Occipital lobe (tissue), 3 donors: ENCODE measurements at places on chromosomes 13 and 19.
A peak's percentile ranks its signal among the peaks of the same experiment; 100 is the strongest.

GRCh38 chr13:79423801-79424642 is 18.0 kb upstream of the RBM26 start:
- no peak for DNase-seq

GRCh38 chr19:33794683-33795369 is 1.8 kb upstream of the KCTD15 start:
- DNase-seq: no peak

DNA sequence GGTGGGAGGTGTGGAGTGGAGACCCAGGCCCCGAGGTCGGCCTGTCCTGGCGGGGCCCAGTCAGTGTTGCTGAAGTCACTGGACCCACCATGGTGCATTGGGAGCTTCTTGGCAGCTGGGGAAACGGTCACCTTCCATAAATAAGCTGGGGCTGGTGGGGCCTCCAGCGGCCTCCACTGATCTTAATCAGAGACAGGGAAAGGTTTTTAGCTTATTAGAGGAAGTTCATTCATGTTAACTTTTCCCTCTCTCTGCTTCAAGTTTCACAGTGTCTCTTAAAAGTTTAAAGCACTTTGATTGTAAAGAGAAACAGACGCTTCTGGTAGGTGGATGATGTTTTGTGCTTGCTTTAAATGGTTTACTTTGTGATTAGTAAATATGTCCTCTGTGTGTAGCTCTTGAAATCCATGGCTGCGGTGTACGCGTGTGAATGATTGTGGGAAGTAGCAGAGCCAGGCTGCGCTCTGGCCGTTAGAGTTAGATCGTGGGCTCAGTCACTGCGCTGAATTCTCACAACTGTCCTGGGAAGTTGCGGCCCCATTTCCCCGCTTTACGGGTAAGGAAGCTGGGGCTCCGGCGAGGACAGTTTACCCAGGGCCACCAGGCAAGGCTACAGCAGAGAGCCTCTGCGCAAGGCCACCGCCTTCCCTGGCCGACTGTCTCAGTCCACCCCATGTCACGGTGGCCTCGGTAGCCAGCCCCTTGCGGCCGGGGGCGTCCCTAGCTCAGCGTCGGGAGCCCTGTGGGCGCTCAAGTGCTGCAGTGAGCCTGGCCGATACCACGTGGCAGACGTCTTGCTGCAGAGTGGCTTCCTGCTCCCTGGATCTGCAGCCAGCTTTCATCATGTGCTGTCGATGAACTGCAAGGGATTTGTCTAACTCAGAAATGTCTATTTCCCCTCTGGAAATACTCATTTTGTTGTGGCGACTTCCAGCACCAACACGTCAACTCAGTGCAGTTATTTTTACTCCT is 16.5 kb upstream of the NDUFS7 start:
- no peak for DNase-seq

DNA sequence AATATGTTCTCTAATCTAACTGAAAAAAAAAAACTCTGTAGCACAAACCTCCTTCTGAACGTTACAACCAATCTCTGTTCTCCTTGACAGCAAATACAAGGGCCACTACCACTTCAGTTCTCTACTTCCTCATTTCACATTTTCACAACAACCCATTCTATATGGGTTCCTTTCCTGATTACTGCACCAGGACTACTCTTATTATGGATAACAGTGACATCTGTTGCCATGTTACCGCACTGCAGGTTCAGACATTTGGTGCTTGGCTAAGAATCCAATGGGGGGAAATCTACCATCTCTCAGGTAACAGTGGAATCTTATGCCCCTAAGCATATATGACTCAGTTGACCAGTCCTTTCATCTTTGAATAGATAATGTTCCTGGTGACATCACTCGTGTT is 11.6 kb upstream of the FPR3 start:
- no peak for DNase-seq

DNA sequence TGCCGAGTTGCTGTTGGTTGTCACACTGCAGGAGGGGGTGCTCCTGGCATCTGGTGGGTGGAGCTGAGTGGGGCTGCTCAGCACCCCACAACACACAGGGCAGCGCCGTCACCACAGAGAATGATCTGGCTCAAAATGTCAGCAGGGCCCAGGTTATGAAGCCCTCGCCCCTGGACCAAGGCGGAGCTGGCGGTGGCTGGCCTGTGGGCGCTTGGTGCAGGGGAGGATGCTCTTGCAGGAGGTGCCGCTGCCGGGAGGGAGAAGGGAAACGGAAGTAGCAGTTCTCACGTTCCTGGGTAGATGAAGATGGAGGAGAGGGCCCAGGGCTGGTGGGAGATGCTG is 14.2 kb upstream of the LENG8 start:
- DNase-seq: no peak

DNA sequence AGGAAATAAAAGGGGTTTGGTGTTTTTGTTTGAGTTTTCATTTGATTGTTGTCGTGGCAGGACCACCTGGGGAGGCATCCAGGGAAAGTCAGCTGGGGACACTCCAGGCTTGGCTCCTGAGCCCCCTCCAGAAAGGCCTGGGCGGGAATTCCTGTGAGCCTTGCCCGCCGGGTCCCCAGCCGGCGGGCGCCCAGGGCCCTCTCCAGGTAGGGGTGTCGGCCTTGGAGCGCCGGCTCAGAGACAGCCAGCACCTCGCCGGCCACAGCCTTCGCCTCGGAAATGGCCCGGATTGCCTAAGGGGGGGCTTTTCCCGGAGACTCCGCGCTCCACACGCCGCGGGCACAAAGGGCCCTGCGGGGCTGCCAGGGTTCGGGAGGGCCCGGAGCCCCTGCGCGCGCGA is 125.0 kb downstream of the TNFRSF19 start:
- no peak for DNase-seq

DNA sequence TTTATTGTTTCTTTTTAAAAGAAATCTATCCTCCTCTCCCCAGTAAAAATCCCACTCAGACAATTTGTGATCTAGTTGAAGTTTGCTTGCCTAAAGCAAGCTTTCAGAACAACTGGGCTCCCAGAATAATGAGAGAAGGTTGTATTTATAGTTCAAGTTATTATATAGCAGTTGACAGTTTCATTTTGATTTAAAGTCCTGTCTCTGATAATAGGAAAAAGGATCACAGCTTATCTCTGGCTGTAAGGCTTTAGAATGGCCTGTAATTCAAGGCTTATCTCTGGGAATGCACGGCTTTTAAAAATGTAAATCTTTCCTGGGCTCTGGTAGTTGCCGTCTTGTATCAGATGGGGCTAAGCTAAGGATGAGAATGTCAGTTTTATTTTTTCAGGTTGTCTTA is 123.3 kb upstream of the TMTC4 start:
- no peak for DNase-seq

DNA sequence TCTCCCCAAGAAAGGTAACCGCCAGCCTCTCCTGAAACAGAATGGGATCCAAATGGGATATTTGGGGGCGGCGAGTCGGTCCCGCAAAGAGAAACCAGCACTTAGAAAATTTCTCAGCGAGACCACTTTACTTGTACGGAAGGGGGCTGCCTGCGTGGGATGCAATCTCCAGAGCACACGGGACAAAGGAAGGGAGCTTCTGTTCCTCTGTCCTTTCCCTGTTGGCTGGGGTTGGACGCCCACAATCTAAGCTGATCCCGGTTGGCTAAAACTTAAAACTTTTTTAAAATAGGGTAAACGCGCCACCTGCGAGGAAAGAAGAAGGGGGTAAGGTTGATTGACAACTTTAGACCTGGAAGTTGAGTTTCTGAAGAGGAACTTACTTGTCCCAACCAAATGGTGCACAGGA is 826 bp upstream of the BSG start:
- no peak for DNase-seq

DNA sequence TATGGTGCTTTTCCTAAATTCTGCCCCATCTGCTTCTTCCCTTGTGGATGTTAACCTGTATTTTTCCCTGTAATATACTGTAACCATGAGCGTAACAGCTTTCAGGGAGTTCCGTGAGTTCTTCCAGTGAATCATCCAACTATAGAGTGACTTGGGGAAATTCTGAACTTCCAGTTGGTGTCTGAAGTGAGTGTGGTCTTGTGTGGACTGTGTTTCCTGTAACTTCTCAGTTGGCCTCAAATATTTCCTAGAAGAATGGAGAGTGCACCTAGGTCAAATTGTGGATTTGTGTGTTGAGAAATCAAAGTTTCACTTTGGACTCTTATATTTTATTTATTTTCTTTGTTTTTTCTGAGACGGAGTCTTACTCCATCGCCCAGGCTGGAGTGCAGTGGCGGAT is 11.0 kb upstream of the ZNF766 start:
- no peak for DNase-seq

DNA sequence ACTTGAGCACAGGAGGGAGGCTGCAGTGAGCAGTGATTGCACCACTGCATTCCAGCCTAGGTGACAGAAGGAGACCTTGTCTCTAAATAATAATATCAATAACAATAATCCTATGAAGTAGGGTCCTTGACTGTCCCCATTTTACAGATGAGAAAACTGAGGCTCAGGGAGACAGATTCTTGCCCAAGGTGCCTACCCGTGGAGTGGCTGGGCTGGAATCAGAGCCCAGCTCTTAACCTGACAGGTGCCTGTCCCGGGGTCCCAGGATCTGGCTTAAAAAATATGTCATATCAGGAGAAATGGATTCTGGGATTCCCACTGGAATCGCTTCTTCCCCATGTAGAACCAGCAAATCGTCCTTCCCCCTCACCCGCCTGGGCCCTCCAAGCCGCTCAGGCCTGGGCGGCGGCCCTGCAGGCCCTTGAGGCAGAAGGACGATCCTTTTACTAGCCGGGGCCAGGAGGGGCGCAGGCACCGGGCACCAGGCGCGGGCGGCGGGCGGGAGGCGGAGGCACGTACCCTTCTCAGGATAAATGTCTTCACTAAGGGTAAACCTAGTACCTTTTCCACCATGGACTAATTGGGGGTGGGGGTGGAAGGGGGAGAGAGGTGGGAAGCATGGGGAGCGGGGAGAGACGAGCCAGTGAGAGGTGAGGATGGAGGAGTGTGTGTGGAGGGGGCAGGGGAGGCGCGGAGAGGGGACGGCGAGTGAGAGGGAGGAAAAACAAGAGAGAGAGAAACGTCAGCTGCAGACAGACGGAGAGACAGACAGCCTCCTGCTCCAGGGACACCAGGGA is 60.6 kb downstream of the COLGALT1 start:
- DNase-seq: no peak

DNA sequence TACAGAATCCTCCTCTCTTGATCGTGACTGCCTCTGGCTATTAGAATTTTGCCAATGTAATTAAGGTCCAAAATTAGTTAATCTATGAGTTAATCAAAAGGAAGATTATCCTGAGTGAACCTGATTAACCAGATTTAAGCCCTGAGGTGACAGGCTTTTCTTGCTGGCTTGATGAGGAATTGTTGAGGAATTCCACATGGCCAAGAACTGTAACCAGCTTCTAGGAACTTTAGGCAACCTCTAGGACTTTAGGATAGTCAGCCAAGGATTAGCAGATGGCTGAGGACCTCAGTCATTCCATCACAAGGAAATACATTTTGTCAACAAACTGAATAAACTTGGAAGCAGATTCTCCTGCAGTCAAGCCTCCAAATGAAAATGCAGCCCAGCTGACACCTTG is 84.8 kb downstream of the STOML3 start:
- DNase-seq: no peak

- no peak for DNase-seq
Measured at GRCh38 chr19:29568036-29569025, 37.8 kb upstream of the POP4 start.

GRCh38 chr19:2494084-2494446 is 18.1 kb downstream of the GADD45B start:
- DNase-seq: peak; percentile 58

DNA sequence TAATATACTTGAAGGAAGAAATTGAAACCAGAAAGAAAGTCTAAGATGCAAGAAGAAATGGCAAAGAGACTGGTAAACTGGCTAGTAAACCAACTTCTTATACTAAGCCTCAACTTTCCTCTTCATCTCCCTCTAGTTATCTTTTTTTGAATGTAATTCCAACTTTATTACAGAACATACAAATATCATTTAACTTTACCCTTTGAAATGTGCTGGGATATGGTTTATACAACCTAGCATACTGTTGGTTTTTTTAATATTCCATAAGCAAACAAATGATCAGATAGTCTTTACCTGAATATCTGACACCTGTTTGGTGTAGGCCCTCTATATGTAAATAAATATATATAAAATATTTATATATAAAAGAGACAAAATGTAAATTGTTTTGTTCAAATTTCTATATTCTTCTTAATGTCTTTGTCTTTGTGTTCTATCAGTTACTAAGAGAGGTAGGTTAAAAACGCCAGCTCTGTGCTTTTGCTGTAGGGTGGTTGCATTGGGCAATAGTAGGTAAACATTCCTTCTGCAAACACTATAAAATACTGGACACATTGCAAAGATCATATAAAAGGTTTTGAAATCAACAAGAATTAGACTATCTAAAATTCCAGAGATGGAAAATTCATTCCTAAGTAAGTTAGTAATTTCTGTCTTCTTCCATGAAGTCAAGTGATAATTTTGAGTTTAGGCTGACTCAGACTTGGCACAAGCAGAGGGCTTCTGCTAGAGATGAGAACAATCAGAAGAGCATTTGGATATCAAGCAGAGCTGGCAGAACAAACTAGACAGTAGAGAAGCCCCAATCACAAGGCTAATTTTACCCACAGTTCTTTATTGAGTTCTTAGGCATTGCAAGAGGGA is 383.3 kb downstream of the RFC3 start:
- DNase-seq: peak; percentile 10

- DNase-seq: no peak
Measured at GRCh38 chr19:16372065-16372915, 47.7 kb downstream of the KLF2 start.

GRCh38 chr13:99051768-99052455 is 74.0 kb upstream of the DOCK9 start:
- DNase-seq: no peak

DNA sequence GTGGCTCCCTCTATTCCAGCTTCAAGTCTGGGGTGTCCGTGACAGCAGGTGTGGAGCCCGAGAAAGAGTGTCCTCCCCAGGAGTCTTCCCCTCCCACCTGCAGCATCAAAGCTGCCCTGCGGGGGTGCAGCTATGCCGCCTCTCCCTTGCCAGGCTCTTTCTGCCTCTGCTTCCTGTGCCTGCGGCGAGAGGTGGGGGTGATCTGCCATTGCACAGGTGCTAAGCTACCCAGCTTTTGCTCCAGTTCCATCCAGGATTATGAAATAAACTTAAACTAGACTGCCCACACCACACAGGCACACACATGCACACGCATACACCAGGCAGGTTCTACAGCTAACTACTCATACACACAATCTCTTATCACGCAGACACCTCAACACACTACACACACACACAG is 104.7 kb upstream of the CLDN10 start:
- DNase-seq: no peak

DNA sequence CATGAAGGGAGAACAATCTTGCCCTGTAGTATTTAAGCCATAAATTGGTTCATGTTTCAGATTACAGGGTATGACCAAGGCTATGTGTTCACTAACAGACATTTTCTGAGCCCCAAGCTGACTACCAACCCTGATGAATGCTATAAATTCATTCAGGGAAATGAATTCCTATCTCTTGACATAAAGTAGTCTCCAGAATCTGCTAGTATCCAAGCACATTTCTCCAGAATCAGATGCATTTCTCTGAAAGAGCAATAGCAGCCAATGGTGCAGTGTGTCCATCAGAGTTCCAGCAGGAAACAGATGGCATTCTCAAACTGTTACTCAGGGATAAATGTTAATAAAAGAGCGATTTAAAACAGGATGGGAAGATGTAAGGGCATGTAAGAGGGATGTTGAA is 226.4 kb downstream of the COG6 start:
- no peak for DNase-seq

- no peak for DNase-seq
Measured at GRCh38 chr19:17236811-17237543, 8.7 kb downstream of the NR2F6 start.
